ENCODE measurements at places on chromosomes 1 and 21.

GRCh38 chr1:8373581-8374241, 55.8 kb downstream of the SLC45A1 start:
- DNase-seq = no peak

DNA sequence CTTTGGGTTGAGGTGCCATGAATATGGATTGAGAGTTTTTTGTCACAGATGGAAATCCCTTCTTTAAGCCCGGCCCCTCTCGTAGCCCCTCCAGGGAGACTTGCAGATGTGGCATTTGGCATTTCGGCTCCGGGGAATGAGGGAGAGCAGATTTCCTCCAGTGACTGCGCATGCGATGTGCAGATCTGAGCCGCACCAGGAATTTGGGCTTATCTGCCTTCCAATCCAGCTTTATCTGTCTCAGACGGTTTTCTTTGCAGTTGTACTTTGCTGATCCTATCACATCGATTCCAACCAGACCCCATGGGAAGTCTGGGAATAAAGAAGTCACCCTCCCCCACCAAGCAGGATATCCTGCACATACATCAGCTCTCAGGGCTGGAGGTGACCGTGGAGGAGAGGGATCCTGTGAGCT, 11.7 kb downstream of the KIF26B start:
- DNase-seq = no peak

DNA sequence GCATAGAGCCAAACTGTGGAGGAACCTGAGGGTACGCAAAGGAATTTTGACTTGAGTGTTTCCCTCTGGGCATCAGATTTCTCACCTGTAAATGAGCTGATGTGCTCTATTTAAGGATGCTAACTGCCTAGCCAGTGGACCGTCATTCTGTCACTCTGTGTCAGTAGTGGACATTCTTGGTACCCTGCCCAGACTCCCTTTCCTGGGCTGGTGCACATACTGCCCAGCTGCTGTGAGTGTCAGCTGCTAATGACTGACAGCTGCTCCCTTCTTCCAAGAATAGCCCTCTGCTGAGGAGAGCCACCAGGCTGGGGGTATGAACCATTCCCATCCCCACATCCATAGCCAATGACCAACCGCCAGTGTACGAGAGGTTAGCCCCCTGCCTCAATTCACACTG, 193.1 kb upstream of the DAB1 start:
- DNase-seq = no peak

GRCh38 chr1:150528196-150528595, 12.6 kb downstream of the FALEC start:
- DNase-seq = no peak

GRCh38 chr1:48524892-48525467, 53.0 kb upstream of the SPATA6 start:
- DNase-seq = no peak

DNA sequence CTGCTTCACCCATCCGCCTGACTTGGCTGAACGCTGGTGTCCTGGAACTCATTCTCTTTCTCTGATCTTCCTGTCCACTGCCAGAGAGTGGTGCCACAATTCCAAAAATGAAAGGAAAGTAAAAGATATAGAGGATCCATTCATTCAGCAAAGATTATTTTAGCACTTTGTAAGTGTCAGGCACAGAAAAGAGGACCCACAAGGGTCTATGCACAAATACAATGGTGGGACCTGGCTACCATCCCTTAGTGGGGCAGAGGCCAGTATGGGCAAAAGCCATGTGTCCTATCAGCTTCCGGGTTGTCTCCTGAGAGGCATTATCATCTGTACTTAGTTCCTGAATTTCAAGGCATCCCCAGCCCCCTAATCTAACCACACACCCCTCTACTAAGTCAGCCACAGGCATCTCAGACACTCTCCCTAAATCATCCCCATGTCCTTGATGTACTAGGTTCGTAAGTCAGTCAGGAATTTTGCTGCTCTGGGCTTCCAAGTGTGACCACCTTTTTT, 19.0 kb downstream of the SSR2 start:
- DNase-seq = no peak

Measured in RKO (cell line).